GM12891 (cell line): ENCODE measurements at places on chromosomes 7 and 10.

DNA sequence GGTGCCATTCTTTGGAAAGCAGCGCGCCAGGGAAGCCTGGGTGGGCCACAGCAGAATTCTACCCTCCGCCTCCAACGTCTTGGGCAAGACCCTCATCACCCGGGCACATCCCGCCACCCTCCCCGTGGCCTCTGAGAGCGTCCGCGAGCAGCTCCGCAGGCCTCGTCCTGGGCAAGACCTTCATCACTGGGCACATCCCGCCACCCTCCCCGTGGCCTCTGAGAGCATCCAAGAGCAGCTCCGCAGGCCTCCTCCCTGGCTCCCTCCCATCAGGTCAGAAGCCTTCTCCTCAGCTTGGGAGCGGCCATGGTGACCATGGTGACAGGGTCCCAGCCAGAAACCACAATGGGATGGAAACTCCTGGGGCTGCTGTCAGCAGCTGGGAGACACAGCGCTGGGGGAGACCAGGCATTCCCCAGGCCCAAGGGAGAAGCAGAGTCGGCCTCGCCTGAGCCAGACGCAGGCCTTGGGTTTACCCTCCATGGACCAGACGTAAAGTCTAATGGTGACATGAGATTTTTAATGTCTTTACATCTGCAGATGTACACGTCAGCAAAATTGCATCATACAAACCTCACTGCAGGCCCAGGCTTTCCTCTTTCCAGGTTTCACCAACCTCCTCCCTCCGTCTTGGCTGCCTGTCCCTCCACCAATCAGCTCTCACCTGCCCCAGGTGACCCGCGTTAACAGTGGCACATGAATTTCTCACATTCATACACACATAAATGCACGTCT lies 55.1 kb upstream of the PPP2R2D start:
- DNase-seq, result no peak

- DNase-seq, result no peak
Observed at GRCh38 chr10:78549140-78549935, 515.7 kb downstream of the RPS24 start.

- DNase-seq, result no peak
Observed at GRCh38 chr10:46048152-46048551, 2.1 kb upstream of the MSMB start.

DNA sequence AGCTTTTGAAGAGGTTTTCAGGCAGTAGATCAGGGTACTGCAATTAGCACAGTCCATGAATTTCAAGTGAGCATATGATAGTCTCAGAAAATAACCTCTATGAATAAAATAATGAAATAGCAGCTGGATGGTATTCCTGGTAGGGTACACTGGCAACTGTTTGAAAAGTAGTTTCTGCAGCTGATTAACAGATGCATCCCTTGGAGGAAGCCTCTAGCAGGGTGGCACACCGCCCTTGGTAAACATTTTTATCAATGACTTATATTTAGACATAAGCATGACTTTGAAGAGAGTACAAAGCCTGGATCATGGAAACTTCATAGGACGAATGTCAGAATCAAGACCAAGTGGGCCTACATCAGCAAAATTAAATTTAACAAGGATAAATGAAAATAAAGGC lies 26.8 kb downstream of the WNT16 start:
- no peak for DNase-seq

DNA sequence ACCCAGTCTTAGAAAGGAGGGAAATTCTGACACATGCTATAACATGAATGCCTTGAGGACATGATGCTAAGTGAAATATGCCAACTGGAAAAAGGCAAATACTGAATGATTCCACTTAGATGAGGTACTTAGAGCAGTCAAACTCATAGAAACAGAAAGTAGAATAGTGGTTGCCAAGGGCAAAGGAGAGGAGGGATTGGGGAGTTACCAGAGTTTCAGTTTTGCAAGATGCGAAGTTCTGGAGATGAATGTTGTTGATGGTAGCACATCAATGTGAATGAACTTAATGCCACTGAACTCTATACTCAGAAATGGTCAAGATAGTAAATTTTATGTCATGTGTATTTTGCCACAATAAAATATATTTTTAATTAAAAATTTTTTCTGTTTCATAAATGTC lies 38.9 kb downstream of the DRGX start:
- no peak for DNase-seq

GRCh38 chr7:151719031-151719896 lies 157.7 kb downstream of the PRKAG2 start:
- no peak for DNase-seq

- DNase-seq, result no peak
Observed at GRCh38 chr7:90180649-90181048, 26.4 kb downstream of the STEAP1 start.

- DNase-seq, result no peak
Observed at GRCh38 chr7:19728716-19729115, 19.9 kb upstream of the POLR1F start.

DNA sequence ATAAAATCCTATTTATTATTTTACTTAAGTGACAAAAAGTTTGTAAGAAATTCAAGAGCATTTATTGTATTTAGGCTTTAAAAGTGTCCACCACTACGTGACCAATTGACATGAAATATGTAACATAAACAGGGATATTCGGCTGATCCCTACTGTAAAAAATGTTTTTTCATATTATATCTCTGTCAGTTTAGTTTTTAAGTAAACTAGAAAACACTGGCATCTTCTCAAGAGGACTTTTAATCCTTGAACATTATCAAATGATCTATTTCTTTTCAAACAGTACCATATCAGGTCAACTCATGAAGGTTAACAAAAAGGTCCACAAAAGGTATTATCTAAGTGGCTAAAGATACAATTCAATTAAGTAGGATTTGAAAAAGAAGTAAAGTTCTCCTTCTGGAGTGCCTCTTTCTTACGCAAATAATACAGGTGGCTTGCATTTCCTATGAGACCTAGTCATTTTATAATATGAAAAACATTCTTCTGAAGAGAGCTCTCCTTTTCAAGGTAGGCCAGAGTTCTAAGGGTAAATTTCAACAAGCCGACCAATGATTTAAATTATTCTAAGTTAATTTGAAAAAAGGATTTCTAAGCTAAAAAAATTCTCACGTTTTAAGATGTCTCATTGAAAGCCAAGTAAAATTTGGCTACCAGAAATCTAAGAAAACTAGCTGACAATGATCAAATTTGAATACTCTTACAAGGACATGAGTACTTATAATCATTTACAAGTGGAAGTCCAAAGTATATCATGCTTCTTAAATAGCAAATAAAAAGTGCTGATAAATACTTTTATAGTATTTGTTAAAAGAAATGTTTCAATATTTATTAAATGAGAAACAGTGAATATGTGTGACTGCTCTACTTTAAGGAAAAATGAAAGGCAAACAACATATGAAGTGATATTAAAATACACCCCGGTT lies 133.5 kb downstream of the NRBF2 start:
- DNase-seq, result no peak
